ENCODE measurements at places on chromosomes 5 and 9.

- DNase-seq = no peak
Observed at GRCh38 chr5:138664276-138664943, 88.8 kb upstream of the CTNNA1 start.

DNA sequence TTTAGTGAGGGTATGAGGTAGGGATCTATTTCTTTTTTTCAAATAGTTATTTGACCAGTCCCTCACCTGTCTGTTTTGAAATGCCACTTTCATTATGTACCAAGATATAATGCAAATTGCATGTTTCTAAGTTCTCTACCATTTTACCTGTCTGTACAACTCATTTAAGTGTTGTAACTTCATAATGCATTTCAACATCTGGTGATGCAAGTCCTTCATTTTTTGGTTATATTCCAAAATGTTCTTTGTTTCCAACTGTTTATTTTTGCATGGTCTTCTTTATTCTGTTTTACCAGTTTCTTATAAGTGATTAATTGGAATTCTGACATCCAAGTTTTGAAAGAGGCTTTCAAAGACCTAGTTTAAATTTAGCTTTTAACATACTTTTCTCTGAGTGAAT is 26.8 kb downstream of the TDRD7 start:
- DNase-seq = no peak

- DNase-seq = no peak
Observed at GRCh38 chr9:133945314-133945975, 46.7 kb downstream of the VAV2 start.

DNA sequence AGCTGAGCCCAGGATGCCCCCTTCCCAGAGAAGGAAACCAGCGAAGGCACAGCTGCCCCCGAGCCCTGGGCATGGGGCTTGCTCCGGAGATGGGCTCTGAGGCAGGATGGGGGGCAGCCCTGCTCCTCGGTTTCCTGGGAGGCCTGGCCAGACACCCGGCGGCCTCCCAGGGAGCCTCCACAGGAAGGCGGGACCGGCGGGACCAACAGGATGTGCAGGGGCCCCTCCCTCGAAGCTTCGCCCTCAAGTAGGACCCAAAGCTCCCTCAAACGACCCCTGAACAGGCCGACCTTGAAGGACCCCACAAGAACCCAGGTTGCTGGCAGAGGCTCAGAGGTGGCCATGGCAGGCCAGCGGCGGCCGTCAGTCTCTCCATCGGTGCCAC is 11.7 kb downstream of the EXD3 start:
- no peak for DNase-seq

GRCh38 chr5:139763930-139764791 is 31.4 kb upstream of the PSD2 start:
- DNase-seq = peak; percentile 23

DNA sequence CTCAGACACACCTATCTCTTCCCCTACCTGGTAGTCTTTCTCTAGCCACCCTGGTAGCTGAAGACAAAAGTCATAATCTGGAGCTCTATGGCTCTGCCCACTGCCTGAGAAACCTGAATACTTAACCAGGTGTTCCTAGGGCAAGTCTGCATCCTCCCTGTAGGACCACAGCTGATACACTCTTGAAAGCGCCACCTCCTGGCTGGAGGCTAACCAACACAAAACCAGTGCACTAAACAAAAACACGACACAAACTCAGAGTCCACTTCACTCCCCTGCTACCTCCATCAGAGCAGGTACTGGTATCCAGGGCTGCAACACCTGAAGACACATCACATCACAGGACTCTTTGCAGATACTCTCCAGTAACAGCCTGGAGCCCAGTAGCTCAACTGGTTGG is 84.6 kb upstream of the ANXA1 start:
- DNase-seq = no peak

DNA sequence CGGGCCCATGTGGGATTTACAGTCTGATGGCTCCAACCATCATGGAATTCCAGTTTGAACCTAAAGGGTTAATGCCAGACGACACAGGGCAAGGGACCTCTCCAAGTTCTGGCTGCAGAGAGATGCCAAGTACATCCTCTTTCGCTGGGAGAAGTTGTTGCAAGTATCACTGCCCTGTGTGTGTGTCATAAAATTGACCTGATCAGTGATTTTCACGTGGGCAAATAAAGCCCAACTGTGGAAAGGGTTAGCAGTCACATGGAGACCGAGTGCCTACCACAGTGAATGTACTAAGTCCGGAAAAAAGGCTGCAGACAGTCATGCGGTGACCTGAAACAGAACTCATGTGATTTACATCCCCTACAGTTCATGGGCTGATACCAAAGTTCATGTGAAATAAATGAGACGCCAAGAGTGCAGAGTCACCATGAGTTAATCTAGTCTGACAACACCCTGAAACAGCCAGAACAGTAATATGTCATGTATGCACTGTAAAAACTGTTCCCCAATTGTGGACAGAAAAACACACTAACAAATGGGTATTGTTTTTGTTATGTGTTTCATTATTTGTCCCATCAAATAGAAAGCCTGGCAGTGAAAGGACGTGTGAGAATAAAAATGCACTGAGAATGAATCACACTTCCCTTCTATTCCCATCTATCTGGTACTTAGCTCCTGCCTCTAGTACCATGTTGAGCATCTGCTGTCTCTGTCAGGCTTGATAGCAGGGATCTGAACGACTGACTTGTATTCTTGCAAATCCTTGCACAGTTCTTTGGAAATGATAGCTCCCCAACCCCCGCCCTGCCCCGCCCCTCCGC is 115.7 kb downstream of the SUSD1 start:
- DNase-seq = peak; percentile 65

DNA sequence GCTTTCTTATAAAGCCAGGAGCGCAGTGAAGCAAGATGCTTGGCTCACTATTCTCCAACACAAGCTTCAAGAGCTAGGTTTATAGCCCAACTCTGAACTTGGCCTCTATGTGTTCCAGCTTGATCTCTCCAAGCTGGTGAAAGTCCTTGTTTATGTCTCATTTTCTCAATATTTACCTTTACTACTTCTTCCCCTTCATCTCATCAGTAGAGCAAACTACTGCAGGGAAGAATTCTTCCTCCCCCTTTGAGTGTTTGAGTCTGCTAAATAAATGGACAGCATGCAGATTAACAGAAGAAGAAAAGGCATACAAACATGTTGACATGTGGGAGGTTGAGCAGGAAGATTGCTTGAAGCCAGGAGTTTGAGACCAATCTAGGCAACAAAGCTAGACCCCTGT is 460.7 kb downstream of the ZNF608 start:
- DNase-seq = no peak

DNA sequence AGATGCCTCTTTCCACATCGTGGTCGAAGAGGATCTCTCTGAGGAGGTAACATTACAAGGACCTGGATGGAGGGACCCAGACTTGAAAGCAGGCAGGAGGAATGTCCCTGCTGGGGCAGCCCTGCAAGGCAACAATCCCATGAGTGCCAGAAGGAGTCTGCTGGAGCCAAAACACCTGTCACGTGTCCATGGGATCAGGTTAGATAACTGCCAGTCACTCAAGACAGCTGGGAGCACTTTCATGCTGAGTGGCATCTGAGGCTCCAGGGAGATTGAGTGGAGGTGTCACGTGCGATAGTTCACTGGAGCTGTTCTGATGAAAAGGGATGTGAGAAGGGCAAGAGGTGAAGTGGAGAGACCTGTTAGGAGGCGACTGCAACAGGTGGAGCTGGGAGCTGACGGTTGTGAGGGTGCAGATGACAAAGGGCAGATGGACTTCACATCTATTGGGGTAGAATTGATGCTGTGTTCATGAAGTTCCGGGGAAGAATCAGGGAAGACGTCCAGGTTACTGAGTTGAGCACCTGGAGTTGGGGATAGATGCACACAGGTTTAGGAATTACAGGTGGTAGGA is 68.4 kb downstream of the ICE1 start:
- DNase-seq = no peak

DNA sequence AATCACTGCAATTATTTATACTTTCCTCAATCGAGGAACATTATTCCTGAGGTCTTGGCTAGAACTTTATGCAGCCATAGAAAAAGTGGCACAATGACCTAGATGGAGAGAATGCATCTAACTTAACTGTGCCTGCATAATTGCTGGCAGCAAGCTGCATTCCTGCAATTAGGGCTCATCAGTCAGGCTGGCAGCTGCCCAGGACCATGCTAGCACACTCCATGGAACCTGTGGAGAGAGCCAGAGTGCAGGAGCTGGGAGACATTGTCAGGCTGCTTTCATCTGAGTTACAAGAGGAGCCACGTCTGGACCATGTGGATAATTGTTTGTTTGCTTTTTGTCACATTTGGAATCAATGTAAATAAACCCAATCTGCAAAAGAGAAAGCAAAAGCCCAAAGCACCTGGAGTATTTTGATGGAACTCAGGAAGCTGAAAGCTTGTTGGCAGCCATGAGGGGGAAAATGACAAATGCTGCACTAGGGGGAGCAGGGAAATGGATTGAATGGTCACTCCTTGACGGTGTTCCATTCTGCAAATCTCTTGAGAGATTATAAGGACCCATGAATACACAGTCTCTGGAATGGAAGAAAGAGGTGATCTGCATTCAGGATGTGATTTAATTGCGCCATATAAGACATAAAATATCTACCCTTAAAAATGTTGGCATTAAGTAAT is 839.9 kb downstream of the MAT2B start:
- DNase-seq = peak; percentile 73

GRCh38 chr5:169754737-169755136 is 117.7 kb downstream of the DOCK2 start:
- no peak for DNase-seq

GRCh38 chr9:61671276-61671973 is 481.6 kb downstream of the SPATA31A7 start:
- no peak for DNase-seq

DNA sequence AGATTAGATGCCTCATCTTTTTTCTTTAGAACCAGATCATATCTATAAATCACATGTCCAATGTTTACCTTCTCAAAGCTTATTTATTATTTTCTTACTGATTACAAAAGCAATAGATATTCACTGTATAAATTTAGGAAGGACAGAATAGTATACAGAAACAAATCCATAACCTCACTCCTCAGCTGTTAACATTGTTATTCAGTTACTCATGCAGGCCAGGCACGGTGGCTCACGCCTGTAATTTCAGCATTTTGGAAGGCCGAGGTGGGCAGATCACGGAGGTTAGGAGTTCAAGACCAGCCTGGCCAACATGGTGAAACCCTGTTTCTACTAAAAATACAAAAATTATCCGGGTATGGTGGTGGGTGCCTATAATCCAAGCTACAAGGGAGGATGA is 15.3 kb downstream of the STOM start:
- no peak for DNase-seq

DNA sequence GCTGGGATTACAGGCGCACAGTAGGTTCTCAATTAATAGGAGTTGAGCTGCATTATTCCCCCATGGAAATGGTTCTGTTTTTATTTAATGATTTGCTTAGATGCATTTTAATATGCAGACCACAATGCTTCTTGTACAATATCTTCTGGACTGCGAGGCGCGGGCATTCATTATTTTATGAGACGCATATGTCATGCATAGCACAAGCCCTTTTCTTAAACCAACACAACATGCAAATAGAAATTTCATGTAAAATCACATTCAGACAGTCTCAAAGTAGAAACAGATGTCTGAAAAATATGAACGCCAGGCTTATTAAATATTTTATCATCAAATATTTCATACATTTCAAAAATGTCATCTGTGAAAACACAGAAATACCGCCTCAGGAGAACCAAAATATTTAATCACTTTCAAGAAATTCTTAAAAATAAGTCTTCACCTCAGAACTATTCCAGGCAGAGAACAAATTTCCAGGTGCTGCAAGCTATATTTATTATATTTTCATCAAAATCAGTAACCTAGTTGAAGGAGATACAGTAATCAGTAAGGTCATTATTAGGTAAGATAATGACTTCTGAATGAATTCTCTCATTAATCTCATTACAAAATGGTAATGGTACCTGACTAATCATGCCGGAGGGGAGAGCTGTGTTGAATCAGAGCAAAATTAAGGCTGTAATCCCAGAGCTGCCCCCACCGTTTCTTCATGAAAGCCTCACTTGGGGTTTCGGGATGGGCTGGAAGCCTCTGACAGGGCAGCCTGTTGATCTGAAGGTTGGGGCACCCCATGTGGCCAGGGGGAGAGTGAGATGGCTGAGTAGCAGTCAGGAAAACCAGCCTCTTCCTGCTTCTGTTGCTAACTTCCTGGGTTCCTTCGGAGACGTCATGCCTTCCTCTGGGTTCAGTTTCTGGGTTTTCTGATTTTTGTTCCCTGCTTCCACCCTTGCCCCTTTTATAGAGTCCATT is 133.9 kb upstream of the ZNF618 start:
- DNase-seq = no peak

GRCh38 chr5:114010362-114010761 is 351.5 kb upstream of the KCNN2 start:
- DNase-seq = peak; percentile 58

DNA sequence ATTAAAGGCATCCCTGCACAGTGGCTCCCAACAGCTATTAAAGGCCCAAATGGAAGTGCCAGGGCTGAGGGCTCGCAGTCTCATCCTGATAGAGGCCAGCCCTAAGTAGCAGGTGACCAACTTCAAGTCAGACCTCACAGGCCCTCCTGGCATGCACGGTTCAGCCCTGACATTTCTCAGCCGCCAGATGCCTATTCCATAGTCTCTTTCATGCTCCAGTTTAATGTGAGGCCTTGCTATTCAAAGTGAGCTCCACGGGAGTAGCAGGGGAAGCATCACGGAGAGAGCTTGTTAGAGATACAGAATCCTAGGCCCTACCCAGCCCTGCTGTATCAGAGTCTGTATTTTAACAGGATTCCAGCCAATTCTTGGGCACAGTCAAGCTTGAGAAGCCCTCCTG is 11.1 kb downstream of the LHFPL2 start:
- no peak for DNase-seq

DNA sequence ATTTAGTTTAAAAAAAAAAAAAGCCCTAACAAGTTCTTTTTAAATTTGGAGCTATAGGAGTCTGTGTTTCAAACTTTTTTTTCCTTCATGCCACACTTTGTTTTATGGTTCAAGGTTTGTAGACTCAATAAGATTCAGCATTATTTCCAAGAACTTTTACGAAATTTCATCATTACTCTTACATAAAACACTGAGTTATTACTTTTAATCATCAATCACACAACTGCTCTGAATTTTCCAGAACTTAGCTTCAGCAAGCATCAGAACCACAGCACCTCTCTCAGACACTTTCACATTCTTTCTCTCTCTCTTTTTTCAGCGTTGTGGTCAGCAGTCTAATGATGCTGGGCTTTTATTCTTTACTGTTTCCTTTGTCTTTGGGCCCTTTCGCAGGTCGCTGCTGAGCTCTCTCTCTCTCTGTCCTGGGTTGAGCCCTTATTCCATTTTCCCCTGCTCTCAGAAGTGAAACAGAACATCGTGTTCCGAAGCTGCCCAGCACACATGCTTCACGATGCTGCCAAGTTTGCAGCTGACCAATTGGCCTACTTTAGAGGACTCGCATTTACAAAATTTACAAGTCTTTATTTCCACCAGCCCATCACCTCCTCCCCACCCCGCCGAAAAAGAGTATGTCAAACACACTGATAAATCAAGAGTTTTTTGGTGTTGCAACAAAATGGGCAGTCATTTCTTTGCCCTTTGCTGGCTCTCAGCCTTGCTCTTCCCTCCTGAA is 44.6 kb upstream of the PIK3R1 start:
- peak; percentile 65 for DNase-seq

All from astrocyte of the spinal cord (primary cell).